Muscle of leg (tissue), 16 donors: ENCODE measurements at places on chromosomes 2 and 18. TPM values are rescaled to one million over a fixed set of nuclear protein-coding genes. Genes with fewer than 3 reads are reported as not detected.

Gene KCTD18
- total RNA-seq, result 12.0 TPM

Gene MEP1B
- total RNA-seq, result 0.18 TPM

Gene APOB
- 0.35 TPM for total RNA-seq

Gene UGT1A3
- total RNA-seq, result not detected

Gene WNT6
- 0.09 TPM for total RNA-seq

Gene SERPINE2
- total RNA-seq, result 59.6 TPM

Gene MYO7B
- total RNA-seq, result 0.31 TPM

Gene GALNT5
- 9.6 TPM for total RNA-seq

Gene RAX
- not detected for total RNA-seq

Gene NR4A2
- 1.0 TPM for total RNA-seq

Gene KYNU
- 0.84 TPM for total RNA-seq

Gene SLC4A3
- total RNA-seq, result 5.5 TPM

Gene DCDC2C
- 0.18 TPM for total RNA-seq
